ENCODE measurements at places on chromosomes 12 and 14.

- no peak for DNase-seq
Observed at GRCh38 chr14:30355431-30355913, 203.5 kb upstream of the G2E3 start.

GRCh38 chr12:11174022-11174421 lies 3.0 kb downstream of the SMIM10L1 start:
- DNase-seq, result no peak

GRCh38 chr14:100747021-100747586 lies 20.4 kb downstream of the DLK1 start:
- no peak for DNase-seq

DNA sequence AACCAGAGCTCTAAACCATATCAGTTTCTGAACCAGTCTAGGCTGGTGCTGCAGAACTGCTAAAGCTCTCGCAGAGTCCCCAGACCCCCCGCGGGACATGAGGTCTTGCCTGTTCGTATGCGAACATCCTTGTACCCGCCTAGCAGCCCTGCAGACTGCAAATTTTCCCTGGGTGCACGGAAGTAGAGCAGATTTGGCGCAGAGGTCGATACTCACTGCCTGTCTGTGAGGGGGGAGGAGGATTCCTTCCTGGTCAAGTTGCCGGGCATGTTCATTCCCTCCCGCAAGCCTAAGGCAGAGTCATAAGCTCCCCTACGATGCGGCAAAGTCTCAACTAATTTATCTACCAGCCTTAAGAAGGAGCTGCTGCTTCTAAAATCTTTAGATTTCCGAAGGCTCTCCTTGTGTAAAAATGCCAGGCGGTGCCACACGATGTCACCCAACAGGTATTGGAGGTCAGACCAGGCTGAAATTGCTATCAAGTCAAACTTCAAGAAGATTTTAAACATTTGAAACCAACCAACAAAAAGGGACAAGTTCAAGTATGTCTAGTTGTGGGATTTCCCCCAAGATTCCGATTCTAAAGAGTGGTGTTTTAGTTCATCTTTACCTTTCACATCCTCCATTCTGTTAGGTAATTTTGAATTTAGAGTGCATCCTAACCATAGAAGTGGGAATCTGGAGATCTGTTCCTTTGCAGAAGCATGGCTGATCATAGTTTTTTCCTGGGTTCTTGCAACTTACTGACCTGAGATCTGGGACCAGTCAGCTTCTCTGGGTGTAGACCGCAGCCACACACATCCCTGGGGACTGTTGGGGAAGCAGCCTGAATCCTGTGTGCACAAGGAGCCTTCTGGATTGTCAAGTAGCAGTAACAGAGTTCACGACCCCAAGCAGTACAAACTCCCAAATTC lies 1.6 kb upstream of the PAX9 start:
- no peak for DNase-seq

- no peak for DNase-seq
Observed at GRCh38 chr12:46005823-46006222, 15.4 kb upstream of the SCAF11 start.

- DNase-seq, result no peak
Observed at GRCh38 chr12:131682510-131682895, 28.4 kb upstream of the SFSWAP start.

DNA sequence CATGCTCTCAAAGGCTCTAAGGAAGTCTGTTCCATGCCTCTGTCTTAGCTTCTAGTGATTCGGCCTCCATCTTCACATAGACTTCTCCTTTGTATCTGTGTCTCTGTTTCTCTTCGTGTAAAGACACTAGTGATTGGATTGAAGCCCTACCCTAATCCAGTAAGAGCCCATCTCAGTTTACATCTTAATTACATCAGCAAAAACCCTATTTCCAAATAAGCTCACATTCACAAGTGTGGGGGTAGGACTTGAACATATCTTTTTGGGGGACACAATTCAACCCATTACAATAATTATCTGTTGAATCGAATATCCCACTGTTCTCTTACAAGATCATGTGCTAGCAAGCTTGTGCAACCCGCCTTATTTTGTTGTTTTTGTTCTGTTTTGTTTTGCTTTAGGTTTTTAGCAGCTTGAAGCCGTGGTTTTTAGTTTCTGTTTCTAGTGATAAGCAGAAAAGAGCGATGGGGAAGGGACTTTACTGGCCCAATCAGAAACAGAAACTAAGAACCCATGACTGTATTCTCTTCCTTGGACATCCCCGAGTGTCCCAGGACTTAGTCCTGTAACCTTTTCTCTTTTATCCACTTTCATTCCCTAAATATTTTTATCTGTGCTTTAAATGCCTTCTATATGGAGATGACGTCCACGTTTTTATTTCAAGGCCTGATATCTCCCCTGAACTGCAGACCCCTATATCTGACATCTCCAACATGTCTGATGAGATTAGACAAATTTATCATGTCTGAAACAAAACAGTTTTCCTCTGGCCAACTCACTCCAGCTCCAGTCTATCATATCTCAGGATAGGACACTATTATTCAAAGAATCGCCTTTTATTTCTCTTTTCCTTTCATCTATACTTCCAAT lies 353.0 kb downstream of the CCDC91 start:
- no peak for DNase-seq
